Urinary bladder (tissue), 4 donors: ENCODE measurements at places on chromosomes 1 and 21.
A peak's percentile ranks its signal among the peaks of the same experiment; 100 is the strongest.

DNA sequence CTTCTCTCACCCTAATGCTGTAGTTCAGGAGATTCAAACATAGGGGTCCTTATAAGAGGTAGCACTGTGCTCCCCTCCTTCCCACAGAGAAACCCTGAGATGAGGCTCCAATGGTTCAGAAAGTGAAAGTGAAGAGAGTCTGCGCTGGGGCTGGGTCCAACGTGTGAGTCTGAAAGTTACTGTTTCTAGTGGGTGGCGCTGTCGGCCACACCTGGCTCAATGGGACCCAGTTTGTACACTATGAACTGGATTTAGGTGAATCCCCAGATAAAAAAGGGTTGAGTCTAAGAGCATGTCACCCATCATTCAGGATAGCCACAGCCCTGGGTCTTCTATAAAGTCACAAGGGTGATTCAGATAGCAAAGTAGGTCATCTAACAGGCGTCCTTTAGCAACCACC lies 2.8 kb downstream of the SMCP start:
- DNase-seq, result no peak

GRCh38 chr1:55070293-55071164 lies 31.2 kb downstream of the PCSK9 start:
- DNase-seq, result no peak

DNA sequence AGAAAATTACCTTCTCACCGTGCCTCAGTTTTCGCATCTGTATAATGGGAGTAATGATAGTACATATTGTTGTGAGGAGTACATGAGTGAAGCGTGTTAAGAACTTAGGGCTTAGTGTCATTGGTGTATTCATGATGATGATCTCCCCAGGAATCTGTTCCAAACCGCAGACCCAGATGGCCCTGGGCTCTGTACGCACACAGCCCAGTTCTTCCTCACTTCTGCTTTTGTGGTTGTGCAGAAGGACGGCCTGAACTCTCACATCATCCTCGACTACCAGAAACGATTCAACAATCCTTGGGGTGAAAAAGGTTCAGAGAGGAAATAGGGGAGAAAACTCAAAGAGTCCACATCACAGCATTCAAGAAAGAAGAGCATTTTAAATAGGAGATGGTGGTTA lies 323.0 kb downstream of the CAMTA1 start:
- DNase-seq, result no peak

GRCh38 chr1:9352377-9353134 lies 59.9 kb downstream of the SPSB1 start:
- DNase-seq, result peak; percentile 25

DNA sequence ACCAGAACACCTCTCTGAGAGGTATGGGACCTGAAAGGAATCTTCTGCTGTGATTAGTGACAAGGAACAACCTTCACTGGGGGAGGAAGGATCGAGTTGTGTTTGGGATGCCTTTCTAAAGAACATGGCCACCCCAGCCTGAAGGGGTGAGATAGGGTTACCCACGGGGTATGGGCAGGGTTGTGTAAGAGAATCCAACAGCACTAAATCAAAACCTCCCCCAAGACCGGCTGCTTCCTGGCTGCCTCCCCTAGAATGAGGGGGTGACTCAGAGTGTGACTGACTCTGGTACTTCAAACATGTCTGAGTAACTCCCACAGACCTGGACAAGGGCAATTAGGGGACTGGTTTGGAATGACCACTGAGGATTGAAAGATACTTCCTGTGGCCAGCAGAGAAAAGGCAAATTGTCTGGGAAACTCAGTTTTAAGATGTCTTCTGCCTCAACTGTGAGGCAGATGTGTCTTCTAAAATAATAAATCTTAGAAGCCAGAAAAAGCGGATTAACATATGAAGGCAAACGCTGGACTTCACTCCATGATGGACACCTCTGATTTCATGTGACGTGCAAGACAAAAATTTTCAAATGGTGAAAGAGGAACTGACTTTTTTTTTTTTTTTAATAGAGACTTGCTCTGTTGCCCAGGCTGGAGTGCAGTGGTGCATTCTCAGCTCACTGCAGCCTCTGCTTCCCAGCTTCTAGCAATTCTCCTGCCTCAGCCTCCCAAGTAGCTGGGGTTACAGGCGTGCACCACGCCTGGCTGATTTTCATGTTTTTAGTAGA lies 6.7 kb upstream of the PTPN14 start:
- DNase-seq, result no peak

GRCh38 chr1:94827434-94827833 lies 7.3 kb downstream of the SLC44A3 start:
- DNase-seq, result no peak

GRCh38 chr1:40383488-40384412 lies 10.2 kb downstream of the SMAP2 start:
- no peak for DNase-seq

- DNase-seq, result no peak
Measured at GRCh38 chr1:201536558-201536957, 2.4 kb upstream of the NAV1 start.

- no peak for DNase-seq
Measured at GRCh38 chr1:206579747-206580437, 32.4 kb downstream of the EIF2D start.

DNA sequence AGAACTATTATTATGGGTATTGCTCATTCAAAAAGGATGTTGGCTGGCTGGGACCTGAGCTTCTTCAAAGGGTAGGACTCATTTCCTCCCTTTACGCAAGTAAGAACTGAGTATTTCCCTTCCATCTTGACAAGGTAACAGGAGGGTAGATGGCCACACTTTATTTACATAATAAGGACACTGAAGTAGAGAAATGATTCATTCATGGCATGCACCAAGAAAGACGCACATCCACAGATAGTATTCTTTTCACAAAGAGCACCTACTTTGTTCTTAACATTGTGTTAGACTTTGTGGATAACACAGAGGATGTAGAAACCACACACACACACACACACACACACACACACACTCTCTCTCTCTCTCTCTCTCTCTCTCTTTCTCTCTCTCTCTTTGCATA lies 82.9 kb downstream of the FAM78B start:
- DNase-seq, result no peak

DNA sequence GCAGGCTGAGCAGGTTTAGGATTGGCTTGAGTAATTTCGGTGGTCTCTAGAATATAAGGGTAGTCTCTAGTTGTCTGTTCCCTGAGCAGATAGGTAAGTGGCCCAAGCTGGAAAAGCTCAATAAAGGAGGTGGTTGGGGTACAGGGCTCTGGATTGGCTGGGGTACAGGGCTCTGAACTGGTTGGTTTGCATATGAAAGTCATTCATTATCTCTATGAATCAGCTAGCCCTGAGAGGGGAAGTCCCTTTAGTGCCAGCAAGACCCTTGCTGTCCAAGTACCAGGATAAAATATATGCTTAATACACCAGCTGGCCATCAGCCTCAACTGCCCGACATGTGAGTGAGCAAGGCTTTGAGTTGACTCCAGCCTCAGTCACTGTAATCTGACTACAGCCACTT lies 93.0 kb downstream of the ZBTB18 start:
- DNase-seq, result no peak

DNA sequence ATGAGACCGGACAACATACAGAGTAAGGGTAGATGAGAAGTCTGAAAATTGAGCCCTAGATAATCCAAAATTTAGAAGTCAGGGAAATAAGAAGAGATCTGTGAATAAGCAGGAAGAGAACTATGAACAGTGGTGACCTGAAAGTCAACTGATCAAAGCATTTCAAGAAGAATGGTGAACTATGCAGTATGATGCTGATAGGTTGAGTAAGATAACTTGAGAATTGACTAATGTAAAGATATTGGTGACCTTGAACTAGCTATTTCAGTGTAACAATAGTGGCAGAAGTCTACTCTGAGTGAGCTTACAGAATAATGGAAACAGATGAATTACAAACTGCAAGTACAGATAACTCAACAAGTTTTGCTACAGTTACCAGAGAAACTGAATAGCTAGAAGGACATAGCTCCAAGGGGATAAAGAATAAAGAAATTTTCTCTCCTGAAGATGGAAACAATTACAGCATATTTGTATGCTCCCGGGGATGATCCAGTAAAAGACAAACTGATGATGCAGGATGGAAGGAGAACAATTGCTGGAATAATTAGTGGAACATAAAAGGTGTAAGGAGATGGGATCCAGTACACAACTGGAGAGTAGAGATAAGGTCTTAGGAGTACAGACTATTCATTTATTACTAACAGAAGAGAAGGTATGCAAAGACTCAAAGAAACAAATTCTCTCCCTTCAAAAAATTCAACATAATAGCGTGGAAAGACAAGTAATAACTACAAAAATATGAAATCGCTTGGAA lies 10.9 kb downstream of the NRDC start:
- no peak for DNase-seq

DNA sequence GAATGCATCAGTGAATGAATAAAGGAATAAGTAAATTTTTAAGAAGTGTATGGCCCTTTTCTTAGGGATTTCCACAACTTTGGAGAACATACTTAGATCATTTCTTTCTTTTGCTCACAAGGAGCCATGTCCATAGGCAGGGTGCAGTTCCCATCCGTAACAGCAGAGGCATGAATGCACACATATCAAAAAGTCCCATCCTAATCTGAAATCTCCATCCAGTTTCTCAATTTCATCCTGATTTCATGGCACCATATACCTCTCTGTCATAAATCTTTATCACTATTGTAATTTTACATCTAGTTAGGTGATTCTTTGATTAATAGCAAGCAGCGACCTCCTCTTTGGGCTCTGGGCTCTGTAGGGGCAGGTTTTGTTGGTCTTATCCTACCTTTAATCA lies 359.2 kb downstream of the RRAGC start:
- no peak for DNase-seq
